Caudate nucleus (tissue), 63 donors: ENCODE measurements at places on chromosomes 7 and 10.

DNA sequence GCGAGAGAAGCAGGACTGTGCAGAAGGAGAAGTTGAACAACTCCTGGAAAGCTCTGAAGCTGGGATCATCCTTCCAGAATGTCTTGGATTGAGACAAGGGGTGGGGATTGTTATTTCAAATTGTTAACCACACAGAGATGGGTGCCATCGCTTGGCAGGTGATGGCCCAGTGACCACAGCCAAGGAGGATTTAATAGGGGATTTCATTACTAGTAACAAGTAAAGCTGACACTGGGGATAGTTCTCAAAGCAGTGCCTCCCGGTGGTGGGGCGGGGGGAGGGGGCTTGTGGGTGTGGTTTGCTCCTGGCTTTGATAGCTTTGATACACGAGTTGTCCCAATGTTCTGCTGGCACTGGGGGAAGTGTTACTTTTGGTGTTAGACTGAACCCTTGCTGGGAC lies 59.2 kb downstream of the ZNF503 start:
- DNase-seq = no peak

DNA sequence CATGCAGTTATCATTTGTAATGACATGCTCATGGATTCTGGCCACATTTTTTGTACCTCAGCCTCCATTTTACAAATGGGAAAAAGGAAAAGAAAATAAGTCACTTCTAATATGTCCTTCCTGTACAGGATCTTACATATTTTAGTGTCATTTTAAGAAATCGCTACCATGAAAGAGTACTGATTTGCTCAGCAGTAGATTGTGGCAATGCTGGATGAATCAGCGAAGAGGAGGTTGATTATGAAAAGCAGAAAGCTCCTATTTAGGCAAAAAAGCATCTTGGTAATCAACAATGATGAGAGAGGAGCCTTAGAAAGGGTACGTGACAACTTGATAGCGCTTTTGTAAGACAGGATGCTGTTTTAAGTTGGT lies 522.9 kb downstream of the PARD3 start:
- no peak for DNase-seq

GRCh38 chr7:150417239-150417638 lies 33.2 kb upstream of the GIMAP8 start:
- no peak for DNase-seq

- DNase-seq = no peak
Measured at GRCh38 chr7:81469153-81469868, 300.5 kb downstream of the HGF start.

DNA sequence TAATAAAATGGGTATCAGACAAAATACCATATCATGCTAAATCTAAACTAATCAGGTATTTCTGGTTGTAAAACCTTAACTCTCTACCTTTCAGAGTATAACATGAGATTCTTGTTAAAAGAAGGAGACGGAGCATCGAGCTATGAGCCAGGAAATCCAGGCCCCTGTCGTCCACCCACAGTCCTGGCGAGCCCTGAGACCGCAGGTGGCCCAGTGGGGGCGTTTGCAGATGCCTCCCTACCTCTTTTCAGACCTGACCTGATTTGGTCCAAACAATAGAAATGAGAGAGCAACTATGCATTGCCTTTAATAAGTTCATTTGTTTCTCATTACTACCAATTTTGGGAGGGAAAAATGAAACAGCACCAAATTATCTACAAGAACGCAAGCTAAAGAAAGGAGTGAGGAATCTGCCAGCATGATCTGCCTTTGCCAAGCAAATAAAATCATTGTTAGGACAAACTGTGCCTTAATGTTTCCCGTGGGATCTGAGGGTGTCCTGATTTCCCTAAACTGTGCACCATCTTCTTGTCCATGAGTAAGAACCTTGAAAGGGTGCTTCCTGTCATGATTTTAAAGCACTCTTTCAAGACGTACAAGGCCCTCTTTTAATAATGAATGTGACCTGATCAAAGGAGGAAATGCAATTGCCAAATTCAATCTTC lies 166.7 kb downstream of the TCERG1L start:
- no peak for DNase-seq

DNA sequence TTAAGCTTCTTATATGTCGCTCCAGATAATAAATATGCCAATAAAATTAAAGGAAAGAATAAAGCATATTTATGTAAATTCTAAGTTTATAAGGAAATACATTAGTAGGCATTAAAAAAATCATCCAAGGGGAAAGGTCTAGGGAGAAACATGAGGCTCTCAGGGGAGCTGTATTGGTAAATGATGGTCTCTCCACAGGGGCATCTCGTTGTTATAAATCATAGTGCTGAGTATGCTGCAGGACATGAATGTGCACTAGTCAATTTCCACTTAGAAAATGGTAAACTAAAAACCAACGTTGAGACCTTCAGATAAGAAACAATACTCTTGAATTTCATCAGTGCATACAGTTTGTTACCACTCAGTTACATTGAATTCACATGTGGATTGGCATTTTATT lies 194.0 kb upstream of the AHR start:
- DNase-seq = no peak

DNA sequence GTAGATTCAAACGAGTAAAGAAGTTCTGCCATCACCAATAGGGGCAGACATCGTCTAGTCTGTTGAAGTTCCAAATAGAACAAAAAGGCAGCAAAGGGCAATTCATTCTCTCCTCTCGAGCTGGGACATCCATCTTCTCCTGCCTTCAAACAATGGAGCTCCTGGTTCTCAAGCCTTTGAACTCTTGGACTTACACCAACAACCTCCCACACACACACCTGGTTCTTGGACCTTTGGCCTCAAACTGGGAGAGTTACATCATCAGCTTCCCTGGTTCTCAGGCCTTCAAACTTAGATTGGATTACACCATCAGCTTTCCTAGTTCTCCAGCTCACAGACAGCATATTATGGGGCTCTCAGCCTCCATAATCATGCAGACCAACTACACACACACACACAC lies 9.8 kb upstream of the GIMAP5 start:
- DNase-seq = no peak

- DNase-seq = peak; percentile 68
Measured at GRCh38 chr10:13348216-13349017, at the start of gene SEPHS1. SEPHS1 (minus strand) TSS chr10:13348293; CDS start chr10:13344950, 3,343 bp downstream.
